HuH-7.5 (cell line): ENCODE measurements at places on chromosomes 2 and 18.

DNA sequence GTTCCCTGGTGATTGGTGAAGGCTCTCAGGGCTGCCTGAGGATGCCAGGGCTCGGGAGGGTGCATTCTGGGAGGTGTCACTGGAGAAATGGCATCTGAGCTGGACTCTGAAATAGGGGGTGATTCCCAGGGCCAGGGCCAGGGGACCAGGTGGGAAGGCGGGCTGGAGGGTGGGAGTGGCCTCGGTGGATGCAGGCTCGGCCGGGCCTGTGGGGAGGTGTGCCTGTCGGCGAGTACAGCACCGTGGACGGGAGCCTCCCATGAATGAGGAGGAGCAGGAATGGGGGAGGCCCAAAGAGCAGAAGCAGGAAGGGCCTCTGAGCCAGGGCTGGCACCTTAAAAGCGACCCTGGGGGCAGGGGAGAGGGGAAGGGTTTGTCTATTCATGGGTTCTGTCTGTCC lies 116.8 kb downstream of the GBX2 start:
- no peak for DNase-seq

- no peak for DNase-seq
These were observed 32.9 kb downstream of the KCNE4 start for GRCh38 chr2:223084873-223085272.

GRCh38 chr18:59005262-59005661 lies 134.4 kb upstream of the SEC11C start:
- DNase-seq = no peak

DNA sequence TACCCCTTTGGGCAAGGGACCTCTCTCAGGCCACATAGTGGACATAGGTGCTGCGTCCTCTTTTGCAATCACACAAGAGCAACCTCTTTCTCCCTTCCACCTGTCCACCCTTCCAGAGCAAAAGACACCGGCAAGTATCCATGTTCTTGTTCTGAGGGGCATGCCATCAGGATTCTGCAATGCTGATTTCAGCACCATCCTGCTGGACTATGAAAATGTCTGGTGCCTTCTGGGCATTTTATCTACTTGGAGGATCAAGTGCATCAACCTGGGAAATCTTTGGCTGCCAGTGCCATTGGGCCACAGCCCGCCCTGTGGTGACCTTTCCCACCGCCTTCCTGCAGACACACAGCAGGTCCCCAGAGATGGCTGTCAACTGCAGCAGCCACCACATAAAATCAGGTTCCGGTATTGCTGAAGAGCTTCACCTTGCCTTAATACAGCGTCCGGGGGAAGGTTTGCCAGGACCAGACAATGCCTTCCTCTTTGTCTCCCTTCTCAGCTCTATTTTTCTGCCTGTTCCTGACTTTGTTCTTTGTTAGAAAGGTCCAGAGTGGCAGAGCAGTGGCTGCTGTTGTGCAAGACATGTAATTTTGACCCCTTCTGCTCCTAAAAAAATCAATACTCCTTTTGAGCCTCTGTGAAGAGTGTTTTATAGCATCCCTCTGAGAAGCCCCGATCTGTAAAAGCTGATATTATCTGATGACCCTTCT lies 18.5 kb upstream of the BOD1L2 start:
- no peak for DNase-seq

GRCh38 chr2:216404010-216404618 lies 8.2 kb upstream of the SMARCAL1 start:
- no peak for DNase-seq

DNA sequence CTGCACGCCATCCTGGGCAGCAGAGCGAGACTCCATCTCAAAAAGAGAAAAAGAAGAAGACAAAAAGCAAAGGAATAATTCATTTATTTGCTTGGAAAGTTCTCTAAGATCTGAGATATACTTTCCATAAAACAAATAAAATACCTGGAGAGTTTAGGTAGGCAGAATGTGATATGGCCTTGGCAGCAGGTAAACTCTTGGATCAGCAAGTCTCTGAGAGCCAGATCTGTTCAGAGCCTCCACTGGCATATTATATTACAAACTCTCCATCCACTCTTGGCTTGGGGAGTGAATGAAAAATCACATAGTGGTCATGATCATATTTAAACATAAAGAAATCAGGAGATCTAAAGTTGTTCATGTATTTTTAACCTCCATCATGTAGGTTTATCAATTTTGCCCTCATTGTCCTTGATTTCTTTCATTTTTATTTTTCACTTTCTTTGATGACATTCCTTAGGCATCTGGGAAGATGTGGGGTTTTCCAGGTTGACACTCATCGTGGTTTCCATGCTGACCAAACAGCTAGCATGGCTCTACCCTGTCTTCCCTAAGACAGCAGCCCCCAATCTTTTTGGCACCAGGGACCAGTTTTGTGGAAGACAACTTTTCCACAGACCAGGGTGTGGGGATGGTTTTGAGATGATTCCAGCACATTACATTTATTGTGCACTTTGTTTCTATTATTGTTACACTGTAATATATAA lies 10.2 kb downstream of the LRRFIP1 start:
- DNase-seq = no peak
